ENCODE measurements at places on chromosomes 6 and 20.

DNA sequence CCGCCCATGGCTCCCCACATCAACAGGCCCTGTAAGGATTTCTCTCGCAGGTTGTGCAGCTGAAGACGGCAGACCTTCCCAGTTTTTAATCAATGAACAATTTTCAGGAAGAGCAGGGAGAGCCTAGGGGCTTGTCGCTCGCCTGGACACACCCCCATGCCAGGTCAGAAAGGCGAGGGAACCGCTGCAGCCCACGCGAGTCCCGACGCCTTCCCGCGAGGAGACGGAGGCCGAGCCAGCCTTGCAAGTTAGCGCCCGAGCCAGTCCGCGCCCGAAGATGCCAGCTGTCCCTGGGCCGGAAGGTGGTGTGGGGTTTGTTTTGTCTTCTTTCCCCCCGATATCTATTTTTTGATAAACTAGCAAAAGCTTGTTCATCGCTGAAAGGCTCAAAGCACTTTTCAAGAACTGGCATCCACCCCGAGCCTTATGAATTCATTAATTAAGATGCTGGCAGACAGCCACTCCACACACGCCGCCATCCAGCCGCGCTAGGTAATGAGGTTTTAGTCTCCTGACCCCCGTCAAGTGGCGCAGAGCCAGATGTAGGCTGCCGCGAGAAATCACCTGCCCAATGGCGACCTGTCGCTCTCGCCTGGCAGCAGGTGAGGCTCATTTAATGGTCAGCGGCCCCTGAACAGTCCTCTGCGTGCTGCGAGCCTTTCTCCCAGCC lies 6.6 kb downstream of the CCDC167 start:
- no peak for DNase-seq

GRCh38 chr6:89413006-89413400 lies 930 bp upstream of the RRAGD start:
- DNase-seq, result no peak

DNA sequence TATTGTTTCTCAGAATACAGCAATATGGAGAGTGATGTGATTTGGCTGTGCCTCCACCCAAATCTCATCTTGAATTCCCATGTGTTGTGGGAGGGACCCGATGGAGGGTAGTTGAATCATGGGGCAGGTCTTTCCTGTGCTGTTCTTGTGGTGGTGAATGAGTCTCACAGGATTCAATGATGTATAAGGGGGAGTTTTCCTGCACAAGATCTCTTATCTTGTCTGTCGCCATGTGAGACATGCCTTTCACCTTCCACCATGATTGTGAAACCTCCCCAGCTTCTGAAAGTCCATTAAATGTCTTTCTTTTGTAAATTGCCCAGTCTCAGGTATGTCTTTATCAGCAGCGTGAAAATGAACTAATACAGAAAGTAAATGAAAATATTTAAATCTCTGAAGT lies 234.8 kb upstream of the TENT5A start:
- no peak for DNase-seq

GRCh38 chr20:54716174-54716747 lies 240.9 kb downstream of the DOK5 start:
- no peak for DNase-seq

DNA sequence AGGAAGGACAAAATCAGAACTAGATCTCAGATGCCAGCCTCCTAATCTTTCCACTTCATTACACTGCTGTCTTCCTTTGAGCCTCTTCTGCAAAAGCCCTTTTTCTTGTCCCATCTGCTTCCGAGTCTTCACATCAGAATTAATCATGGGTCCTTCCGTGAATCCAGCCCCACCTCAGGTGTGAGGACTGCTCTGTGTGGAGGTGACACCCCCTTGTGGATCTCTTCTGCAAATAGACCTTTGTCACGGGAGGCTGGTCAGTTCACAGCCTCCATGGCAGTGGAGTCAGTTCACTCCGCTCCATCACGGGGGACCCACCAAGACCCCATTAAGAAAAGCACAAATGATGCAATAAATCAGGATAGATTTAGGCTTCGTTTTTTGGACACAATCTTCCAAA lies 171.1 kb downstream of the ADAT2 start:
- no peak for DNase-seq

DNA sequence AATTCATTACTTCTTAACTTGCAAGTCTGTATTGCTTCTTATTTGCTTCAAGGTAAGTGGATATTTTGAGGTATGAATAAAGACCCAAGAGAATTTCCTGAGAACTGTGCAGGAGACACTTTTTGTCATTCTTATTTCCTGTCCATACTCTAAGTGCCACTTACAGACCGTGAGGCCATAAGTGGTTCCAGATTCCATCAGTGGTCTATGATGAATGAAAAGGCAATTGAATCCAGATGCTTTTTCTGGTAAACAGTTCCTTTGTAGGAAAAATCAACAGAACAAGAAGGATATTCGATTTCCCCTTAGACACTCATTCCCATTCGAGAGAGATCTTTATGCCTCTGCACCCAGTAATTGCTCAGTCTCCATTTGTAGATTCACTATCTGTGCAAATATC lies 58.3 kb upstream of the PDE10A start:
- no peak for DNase-seq

GRCh38 chr20:37408302-37409193 lies 62.6 kb downstream of the SRC start:
- DNase-seq, result no peak

DNA sequence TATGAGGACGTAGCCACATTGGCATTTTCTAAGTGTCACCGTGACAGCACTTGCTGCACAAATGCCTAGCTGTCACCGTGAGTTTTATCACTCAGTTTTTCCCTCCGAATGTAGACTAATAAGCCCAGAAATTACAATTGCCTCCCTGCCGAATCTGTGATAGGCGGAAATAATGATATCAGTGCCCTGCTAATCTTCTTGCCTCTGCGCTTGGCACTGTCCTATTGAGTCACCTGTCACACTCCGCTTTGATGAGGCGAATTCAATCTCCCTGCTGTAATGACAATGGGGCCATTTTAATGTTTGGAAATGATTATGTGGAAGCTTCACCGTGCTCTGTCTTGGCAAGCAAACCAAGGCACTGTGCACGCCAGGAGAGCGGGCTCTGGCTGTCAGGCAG lies 112.8 kb downstream of the LINC00237 start:
- DNase-seq, result no peak

DNA sequence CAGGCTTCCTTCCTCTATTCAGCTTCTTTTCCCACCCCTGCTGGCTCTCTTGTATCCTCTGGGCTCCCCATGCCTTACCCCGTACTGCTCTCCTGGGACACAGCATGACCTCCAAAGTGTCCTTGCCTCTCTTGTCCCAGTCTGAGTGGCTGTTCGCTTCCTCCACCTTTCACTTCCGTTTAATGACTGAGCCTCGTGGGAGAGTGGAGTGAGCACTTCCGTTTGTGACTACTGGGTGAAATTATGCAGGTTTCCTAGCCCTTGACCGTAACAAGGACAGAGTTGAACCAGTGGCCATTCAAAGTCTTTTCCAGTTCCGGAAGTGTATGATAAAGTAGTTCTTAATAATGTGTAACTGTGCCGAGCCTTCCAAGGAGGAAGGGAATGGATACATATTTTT lies 109.2 kb downstream of the ARID1B start:
- no peak for DNase-seq

GRCh38 chr20:23023621-23024177 lies 11.4 kb upstream of the SSTR4 start:
- no peak for DNase-seq

DNA sequence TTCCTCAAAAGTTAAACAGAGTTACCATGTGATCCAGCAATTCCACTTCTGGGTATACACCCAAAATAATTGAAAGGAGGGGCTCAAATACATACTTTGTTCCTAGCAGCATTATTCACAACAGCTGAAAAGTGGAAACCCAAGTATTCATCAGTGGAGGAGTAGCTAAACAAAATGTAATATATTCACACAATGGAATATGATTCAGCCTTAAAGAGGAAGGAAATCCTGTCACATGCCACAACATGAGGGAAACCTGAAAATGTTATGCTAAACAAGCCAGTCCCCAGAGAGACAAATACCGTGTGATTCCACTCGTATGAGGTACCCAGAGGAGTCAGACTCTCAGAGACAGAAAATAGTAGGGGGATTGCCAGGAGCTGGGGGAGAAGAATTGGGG lies 44.5 kb downstream of the PXDC1 start:
- no peak for DNase-seq

- DNase-seq, result no peak
Measured at GRCh38 chr6:34462010-34462409, 3.9 kb upstream of the PACSIN1 start.

DNA sequence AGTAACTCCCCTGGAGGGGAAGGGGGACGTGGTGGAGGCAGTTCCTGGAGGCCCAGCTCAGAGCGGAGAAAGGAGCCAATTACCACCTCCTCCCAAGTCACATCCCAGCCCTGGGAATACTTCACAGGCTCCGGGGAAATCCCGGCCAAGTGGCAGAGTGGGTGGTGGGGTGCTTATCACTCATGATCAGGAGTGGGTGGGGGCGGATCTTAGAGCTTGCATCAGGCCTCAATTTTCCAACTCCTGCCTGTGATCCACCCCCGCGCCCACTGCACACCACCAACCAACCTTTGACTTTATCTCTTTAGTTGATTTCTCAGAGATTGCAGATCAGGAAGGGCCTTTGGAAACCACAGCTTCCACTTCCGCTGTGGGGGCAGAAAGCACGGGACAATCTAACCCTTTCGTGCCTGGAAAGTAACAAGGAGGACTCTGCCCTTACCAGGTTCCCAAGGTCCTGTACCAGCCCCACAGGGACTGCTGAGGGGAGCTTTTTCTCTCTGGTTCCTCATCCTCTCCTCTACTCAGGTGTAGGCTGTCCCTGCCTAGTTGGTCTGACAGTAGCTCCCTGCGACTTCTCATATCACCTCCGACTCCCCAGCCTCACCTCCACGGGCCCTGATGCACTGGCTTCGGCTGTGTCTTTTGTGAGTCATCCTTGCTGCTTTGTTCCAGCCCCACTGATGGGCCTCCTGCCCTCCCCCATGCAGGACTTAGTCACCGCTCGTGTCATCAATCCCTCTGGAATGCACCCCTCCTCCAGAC lies 24.9 kb upstream of the IER3 start:
- peak; percentile 83 for DNase-seq

DNA sequence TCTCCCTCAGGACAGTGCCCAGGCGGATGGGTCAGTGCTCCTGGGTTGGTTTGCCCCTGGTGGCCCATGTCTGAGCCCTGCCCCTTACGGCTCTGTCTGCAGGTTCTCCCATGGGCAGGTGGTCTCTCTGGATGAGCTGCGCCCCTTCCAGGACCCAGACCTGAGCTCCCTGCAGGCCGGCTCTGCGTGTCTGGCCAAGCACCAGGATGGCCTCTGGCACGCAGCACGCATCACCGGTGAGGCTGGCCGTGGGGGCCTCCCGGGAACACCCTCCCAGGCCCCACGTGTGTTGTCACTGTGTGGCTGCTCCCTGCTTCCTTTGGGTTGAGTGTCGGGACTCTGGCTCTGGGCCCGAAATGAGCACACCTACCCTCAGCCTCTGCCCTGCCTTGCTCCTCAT lies 3.3 kb upstream of the LIME1 start:
- no peak for DNase-seq

Measured in right lobe of liver (tissue), 6 donors.